Spleen (tissue), 13 donors: ENCODE measurements at places on chromosomes 4 and X. TPM values are rescaled to one million over a fixed set of nuclear protein-coding genes. Genes with fewer than 3 reads are reported as not detected.

The GRID2 gene
- total RNA-seq, result 0.14 TPM

DNA sequence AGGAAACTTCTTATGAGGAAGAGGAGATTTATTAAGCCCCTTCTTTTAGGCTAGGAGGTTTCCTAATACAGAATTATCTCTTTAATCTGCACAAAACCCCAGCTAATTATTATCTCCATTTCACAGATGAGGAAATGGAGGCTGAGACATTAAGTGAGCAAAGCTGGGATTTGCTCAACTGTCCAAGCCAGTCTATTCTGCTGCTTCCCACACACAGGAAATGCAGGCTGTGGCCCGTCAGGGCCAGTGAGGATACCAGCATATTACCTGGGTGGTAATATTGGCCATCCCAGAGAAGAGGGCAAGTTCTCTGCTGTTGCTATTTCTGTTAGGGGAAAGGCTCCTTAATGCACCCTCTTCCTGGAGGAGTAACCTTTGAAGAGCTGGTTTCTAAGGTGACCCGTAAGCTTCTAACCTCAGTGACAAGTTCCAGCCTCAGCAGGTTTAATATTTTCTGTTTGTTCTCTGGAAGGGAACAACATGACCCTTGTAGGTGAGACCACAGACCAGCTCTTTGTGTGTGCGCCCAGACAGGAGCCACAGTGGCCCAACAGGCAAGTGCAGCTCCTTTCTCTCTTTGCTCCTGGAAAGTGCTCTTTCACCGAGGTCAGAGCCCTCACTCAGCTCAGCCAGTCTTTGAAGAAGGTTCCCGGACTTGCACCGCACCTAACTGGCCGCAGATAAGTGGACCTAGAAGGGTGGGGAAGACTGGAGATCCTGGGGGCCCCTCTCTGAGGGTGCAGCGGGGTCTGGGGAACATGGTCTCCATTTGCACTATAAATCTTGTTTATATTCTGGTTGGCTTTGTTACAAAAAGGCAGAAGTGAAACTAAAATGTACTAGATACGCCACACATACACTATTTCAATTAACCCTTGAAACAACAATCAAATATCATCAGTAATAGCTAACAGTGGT is 35.5 kb downstream of the TBC1D9 start:
- peak; percentile 71 for DNase-seq

DNA sequence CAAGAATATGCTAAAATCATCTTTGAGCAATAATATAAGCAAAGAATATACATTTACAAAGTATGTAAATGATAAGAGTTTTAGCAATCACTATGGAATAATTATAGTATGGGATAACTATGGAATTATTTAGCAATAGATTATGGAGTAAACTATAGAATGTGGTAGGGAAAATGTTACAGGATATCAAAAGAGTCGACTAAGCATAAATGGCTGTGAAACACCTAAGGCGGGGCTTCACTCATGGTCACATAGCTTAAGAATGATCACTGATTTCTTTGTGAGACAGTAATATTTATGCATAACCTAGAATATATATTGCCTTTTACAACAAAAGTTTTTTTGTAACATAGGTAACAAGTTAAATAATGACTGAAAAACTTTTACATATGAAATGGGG is 2049.7 kb downstream of the ARAP2 start:
- no peak for DNase-seq

- DNase-seq, result no peak
These were observed 68.2 kb upstream of the GK2 start for GRCh38 chr4:79476196-79476595.

GRCh38 chrX:30150196-30150895 is 65.0 kb upstream of the MAGEB2 start:
- DNase-seq, result peak; percentile 63

GRCh38 chrX:80846247-80846646 is 36.6 kb upstream of the BRWD3 start:
- DNase-seq, result no peak
